ENCODE measurements at places on chromosomes 4 and X.

- DNase-seq: no peak
These were observed 160.6 kb downstream of the AFF2 start for GRCh38 chrX:148661035-148661434.

GRCh38 chr4:172736046-172736445, 432.6 kb upstream of the GALNT7 start:
- DNase-seq: no peak

DNA sequence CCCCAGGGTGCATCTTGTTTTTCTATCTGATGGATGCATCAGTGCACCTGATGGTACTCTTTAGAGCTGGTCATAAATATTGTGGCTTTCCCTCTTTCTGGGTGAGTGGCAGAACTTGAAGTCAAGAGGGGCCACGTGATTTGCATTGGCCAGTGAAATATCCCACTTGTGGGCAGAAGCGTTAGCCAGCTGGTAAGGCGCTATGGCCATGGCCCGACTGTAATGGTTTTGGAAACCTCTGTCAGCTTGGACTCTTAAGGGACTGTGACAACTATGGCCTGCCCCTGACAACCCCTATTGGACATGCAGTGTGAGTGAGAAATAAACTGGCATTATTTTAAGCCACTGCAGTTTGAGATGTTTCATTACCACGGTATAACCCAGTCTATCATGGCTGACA, 72.8 kb downstream of the SEL1L3 start:
- no peak for DNase-seq

DNA sequence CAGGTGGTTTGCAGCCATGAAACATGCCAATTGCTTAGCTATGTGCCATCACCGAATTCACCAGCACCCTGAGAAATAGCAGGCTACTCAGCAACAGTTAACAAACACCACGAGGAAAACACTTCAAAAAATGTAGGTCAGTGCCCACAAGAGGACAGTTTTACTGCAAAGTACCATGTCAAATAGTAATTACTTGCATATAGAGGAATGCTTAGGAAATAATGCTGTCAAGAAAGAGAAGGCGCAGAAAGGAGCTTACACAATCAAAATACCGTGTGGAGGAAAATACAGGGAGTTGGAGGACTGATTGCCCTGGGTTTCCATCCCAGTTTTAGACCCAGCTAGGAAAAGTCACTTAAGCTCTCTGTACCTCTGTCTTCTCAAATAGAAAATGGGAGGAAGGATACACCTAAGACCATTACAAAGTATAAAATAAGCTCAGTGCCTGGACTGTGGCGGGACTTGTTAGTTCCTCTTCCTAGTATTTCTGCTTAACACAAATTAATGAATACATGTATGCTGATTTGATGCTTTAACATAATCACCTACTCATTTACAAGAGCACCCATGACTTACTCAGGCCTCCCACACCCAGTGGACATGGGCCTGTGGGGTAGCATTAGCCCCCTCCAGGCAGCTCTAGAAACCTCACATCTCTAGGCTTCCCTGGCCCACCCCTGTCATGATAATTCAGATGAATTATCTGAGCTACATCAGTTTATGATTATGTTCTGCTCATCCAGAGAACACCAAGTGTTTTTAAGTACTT, 44.5 kb upstream of the IL21 start:
- no peak for DNase-seq

- DNase-seq: no peak
These were observed 173.4 kb downstream of the RTL9 start for GRCh38 chrX:110531873-110532580.
